ENCODE measurements at places on chromosomes 2 and 18.

GRCh38 chr2:34949316-34949715 lies 1350.2 kb upstream of the FAM98A start:
- DNase-seq = no peak

DNA sequence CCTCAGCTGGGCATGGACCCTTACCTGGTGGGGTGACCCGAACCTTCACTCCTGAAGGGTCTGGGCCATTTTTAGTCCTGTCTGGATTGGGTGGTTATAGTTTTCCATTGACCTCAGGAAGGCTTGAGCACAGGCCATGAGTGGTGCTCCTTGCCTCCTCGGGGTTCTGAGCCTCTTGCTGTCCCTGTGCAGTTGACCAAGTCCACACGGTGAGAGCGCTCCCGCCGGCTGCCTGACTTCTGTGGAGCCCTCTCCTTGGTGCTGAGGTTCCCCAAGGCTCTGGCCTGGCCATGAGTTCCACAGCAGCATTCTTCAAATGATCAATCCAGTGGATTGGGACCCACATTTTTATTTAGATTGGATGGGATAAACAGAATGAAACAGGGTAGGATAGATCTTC lies 159.5 kb downstream of the SEPTIN10 start:
- no peak for DNase-seq

DNA sequence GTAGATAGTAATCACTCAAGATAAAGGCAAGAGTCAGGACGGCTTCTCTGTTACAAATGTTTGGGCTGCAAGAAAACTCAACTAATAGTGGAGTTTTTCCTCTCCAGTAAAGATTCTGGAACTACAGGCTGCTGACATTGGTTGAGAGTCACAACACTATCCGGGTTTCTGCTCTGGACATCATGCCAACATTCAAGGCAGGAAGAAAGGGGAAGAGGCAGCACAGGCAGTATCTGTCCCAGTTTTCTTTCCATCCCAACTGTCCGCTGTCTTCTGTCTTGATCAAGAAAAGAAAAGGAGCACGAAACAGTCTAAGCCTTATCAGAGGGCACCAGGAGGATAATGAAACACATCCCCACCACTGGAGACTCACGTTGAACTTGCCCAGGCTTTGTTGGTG lies 132.1 kb downstream of the MAIP1 start:
- no peak for DNase-seq

- DNase-seq = no peak
Observed at GRCh38 chr2:43714164-43714563, 37.9 kb upstream of the C1GALT1C1L start.

- DNase-seq = peak; percentile 59
Observed at GRCh38 chr2:12412898-12413305, 303.8 kb upstream of the TRIB2 start.

DNA sequence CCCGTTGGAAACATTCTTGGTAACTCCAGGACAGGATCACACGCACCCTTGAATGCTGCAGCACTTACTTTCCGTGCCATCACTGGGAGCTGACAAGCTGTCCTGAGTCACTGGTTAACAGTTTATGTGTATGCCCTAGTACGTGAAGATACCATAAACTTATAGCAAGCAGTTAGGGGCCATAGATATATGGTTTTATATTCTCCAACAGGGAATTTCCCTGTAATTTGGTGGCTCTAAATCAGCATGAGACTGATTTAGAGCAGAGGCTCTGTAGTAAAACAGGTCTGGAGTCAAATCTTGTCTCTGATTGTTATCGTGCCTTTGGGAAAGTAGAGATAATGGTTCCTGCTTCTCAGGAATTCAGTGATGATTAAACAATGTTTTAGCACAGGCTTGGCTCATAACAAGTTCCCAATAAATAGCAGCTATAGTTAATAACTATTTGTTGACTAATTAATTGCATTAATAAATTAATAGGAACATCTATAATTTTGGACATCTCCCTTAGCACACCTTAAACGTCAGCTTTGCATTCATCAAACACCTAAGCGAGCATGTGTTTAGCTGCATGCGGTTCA lies 215.2 kb downstream of the VAPA start:
- DNase-seq = no peak

DNA sequence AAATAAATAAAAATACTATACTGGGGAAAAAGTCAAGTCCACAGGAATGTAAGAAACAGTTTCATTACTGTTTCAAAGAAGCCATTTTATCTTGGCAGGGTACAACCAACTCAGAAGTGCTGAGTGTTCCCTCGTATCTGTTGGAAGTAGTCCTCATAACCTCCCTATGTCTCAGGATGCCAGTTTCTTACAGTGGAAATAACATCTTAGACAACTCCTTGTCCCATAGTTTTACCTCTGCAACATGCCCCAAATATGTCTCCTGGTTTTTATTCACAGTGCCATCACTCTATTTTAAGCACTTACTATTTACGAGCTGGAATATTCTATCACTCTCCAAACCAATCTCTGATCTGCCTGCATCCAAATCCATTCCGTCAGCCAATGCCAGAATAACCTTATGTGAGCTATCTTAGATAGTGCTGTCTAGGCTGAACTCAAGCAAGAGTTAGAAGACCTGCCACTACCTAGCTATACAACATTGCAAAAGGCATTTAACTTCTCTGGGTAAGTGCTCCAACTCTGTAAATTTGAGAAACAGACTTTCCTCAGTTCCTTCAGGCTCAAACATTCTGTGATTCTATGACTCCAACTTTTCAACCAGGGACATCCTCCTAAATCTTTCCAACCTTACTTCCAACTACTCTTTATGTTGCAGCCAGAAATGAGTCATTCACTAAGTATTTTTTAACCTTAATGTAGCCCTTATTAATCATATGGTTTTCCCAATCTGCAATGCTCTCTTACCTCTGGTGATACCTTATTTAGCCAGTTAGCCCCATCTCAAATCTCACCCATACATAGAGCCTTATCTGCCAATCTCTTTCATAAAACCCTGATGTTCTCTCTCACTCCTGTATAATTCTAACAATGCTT lies 66.7 kb downstream of the RTN4 start:
- DNase-seq = no peak

- DNase-seq = peak; percentile 36
Observed at GRCh38 chr18:50194631-50195532, at the start of gene MYO5B. MYO5B (minus strand) TSS chr18:50195147; CDS start chr18:50194793, 354 bp downstream.

DNA sequence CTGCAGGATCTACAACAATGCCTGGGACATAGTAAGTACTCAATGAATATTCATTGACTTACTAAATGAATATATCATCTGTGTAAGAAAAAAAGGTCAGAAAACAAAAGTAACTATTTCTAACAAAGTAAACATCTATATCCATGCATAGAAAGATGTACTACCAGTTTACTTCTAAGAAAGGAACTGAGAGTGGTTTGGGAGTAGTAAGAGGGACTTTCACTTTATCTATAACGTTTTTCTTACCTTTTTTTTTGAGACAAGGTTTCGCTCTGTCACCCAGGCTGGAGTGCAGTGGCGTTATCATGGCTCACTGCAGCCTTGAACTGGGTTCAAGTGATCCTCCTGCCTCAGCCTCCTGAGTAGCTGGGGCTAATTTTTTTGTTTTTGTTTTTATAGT lies 25.7 kb downstream of the DHX57 start:
- no peak for DNase-seq

- no peak for DNase-seq
Observed at GRCh38 chr2:172734711-172735581, 699 bp upstream of the RAPGEF4 start.

GRCh38 chr2:235661952-235662351 lies 168.1 kb downstream of the AGAP1 start:
- no peak for DNase-seq
